HFFc6 (cell line): ENCODE measurements at places on chromosomes 5 and 9. TPM values are rescaled to one million over a fixed set of nuclear protein-coding genes. Genes with fewer than 3 reads are reported as not detected.

Gene PARP8
- total RNA-seq, result 0.75 to 5.8 TPM (median 4.6 TPM) in 3 replicates

Gene GABRA1
- not detected in 3 replicates for total RNA-seq

Gene POLR3G
- 7.4 and 16.2 TPM in 2 replicates for total RNA-seq

Gene TAS2R1
- not detected in 3 replicates for total RNA-seq

Gene OGN
- not detected in 3 replicates for total RNA-seq

- no peak for DNase-seq
Measured at GRCh38 chr5:10637944-10638343, 74.1 kb downstream of the ANKRD33B start.
